ENCODE measurements at places on chromosomes 11 and 22.

DNA sequence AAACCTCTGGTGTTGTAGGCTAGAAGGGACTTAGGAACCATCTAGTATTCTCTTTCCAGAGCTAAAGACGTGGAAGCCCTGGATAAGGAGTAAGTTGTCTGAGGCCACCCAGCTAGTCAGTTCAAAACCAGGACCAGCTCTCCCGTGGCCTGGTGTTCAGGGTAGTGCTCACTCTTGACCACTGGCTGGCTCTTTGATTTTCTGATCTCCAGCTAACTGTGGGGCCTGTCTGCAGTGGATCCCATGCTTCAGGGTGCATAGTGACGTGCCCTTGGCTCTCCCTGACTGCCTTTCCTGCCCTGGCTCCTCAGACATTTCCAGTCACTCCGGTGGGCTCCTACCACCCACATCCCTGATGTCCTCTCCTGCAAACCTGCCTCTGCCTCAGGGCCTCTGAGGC, 1.3 kb downstream of the CLMP start:
- no peak for DNase-seq

DNA sequence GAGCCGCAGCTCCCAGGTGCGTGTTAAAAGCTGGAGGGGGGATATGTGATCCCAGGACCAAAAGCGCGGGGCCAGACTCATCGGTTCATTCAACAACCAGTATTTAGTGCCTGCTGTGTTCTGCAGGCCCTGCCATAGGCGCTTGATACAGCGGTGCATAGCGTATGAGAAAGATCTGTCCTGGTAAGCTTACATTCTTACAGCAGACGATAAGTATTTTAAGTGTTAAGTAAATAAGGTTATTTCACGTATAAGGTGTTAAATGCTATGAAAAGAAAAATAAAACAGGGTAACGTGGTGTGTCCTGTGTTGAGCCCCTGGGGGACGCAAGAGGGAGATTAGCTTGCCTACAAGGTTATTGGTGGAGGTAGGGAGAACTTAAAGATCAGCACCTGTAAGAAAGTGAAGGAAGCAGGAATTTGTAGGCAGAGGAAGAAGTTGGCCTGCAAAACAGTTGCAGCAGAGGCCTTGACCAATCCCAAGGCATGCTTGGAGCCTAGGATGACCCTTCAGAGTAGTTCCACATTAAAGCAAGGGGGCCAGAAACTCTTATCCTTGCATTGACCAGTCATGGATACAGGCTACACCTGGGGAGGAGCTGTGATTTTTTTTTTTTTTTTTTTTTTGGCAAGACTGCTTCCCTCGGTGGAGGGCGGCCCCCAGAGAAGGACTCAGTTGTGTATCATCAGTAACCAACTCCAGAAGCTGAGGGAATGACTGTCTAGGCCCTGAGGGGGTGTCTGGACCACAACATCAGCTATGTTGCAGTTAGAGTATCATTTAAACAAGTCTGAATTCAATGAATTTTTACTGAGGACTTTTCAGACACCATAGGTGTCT, 487 bp upstream of the LIPT2 start:
- DNase-seq, result no peak

DNA sequence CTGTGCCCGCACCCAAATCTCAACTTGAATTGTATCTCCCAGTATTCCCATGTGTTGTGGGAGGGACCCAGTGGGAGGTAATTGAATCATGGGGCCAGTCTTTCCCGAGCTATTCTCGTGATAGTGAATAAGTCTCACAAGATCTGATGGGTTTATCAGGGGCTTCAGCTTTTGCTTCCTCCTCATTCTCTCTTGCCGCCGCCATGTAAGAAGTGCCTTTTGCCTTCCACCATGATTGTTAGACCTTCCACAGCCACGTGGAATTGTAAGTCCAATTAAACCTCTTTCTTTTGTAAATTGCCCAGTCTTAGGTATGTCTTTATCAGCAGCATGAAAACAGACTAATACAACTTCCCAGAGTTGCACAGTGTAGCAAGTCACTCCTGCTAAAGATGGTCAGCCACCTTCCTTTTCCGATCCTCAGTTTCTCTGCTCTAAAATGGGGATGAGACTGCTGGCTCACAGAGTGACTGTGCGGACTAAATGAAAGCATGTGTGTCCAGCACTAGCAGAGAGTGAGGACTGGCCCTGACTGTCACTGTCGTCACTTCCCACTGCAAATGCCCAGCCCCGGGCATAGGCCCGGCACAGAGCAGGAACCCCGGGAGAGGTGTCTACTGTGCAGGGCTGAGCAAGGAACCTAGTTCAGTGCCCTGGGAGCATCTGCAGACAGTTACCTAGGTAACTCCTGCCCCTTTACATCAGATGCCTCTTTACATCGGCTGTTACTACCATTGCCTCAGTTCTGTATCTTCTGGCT, 9.5 kb downstream of the TSKU start:
- no peak for DNase-seq

DNA sequence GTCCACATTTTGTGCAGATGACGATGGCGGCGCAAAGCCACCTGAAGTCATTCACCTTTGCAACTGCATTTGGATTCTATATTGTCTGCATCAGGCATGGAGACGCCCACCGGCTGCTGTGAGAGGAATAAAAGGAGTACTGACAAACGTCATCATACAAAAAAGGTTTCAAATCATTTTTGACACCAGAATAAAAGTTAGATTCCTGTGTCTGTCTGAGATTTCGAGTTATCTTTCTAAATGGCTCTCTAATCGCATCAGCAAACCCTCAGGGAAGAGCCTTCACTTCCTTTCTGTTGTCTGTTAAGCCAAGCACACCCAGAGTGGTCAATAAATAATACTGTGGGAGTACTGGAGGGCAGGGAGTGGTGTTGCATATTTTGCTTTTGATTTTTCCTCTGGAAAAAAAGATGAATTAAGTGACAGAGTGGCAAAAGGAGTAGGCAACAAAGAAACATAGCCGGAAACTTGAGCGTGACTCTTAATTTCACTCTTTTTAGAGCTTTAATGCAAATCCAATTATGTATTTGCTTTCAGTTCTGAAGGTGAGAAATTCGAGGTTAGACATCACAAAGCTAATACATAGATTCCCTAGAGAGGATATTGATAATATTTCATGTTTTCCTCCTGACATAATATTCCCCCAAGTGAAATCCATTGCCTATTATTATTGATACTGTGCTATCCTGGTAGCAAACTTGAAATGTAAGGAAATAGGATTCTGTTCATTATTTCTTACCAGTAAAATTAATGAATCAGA, 150.8 kb upstream of the MTMR2 start:
- DNase-seq, result no peak
